Activated CD8-positive, alpha-beta T cell treated with anti-CD3 and anti-CD28 coated beads, Interleukin-2, amount 10 ng/mL, durations not matched to agents 7 days and 5 days (primary cell): ENCODE measurements at places on chromosomes 6 and 20. TPM values are rescaled to one million over a fixed set of nuclear protein-coding genes. Genes with fewer than 3 reads are reported as not detected.

The CUL9 gene
- 51.2 TPM for total RNA-seq

- no peaks in the 10 kb centered on the region for H3K36me3 ChIP-seq
- no peak overlapping the region for H3K4me3 ChIP-seq
- no peaks in the 10 kb centered on the region for H3K27me3 ChIP-seq
Measured at GRCh38 chr6:48369100-48369499, 258.1 kb upstream of the PTCHD4 start.

DNA sequence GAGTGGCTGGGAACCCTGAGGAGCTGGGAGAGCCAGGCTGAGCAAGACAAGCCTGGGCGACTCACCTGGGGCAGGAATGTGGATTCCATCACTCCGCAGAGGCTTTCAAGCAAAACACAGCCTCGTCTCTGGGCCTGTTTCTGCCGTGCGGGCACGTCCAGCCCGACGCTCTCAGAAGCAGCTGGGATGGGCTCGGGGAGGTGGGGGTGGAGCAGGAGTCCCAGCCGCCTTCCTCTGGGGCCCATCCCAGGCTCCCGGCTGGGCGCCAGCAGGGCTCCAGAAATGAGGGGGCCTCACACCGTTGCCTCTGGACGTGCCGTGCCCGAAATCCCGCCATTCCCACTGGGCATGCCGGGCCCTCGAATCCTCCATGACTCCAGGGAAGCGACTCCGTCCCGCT lies 8.7 kb upstream of the RPS21 start:
- H3K27ac ChIP-seq: no peak overlapping the region
- peaks cover 5% of the 10 kb centered on the region for H3K4me1 ChIP-seq
- no peaks in the 10 kb centered on the region for H3K27me3 ChIP-seq
- H3K4me3 ChIP-seq: no peak overlapping the region
- no peak for DNase-seq

The CNPY3 gene
- 87.6 TPM for total RNA-seq

The SLC4A11 gene
- total RNA-seq: 2.8 TPM

The DDRGK1 gene
- total RNA-seq: 54.4 TPM

GRCh38 chr6:92195796-92196195 lies 1223.6 kb downstream of the EPHA7 start:
- no peaks in the 10 kb centered on the region for H3K36me3 ChIP-seq
- no peaks in the 10 kb centered on the region for H3K4me1 ChIP-seq
- no peak overlapping the region for H3K27ac ChIP-seq
- no peak overlapping the region for H3K4me3 ChIP-seq
